RCC 7860 (cell line): ENCODE measurements at places on chromosomes 2 and 18.

DNA sequence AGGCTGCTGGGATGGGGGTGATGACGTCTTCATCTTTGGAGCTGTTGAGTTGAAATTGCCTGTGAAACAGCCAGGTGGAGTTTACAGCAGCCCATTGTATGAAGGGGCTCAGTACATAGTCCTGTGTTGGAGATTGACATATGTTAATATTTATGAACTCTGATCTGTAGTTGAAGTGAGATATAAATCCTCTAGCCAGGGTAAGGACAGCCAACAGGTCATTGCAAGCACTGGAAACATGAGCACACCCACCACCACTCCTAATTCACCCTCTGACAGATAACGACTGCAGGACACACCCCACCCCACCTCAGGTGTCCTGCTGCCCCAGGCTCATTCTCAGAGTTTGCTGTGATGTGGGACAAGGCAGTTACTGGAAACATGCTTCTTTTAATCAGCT is 112.4 kb upstream of the TRIB2 start:
- DNase-seq: no peak

DNA sequence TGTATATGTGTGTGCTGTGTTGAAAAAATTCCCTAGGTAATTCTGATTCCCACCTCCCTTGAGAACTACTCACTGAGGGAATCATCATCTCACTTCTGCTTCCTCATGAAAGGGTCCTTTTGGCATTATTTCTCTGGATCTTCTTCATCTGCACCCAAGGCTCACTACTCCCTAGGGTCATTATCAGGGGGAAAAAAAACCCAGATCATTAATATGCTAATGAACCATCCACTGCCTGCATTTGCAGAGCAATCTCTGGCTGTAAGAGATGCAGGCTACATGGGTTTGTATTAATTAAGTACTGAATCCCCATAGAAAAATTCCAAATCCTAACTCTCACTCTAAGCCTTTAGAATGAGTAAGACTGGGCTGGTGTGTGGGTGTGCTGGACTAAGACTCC is 68.0 kb upstream of the IGFBP5 start:
- no peak for DNase-seq

- peak; percentile 39 for DNase-seq
Measured at GRCh38 chr2:152718909-152719645, 657 bp downstream of the ARL6IP6 start.

GRCh38 chr2:72920318-72921087 is 3.2 kb downstream of the EMX1 start:
- no peak for DNase-seq

DNA sequence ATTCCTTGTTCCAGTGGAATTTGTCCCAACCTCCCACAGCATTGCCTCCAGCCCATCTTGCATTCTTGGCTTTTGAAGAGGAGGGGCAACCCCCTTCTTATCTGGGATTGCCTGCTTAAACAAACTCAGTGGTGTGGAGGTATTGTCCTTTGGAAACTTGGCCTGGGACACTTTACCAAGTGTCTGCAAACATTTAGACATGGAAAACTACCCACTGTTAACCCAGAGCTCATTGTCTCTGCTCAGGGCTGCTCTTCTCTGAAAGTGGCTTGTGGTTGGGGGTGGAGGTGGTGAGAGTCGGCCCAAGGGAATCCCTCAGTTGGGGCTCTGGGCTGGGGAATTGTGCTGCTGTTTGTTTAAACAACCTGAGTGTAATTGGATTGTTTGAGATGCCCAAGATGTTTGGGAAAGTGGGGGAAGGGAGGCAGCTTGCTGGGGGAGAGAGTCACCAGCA is 178.3 kb upstream of the GATA6 start:
- no peak for DNase-seq

DNA sequence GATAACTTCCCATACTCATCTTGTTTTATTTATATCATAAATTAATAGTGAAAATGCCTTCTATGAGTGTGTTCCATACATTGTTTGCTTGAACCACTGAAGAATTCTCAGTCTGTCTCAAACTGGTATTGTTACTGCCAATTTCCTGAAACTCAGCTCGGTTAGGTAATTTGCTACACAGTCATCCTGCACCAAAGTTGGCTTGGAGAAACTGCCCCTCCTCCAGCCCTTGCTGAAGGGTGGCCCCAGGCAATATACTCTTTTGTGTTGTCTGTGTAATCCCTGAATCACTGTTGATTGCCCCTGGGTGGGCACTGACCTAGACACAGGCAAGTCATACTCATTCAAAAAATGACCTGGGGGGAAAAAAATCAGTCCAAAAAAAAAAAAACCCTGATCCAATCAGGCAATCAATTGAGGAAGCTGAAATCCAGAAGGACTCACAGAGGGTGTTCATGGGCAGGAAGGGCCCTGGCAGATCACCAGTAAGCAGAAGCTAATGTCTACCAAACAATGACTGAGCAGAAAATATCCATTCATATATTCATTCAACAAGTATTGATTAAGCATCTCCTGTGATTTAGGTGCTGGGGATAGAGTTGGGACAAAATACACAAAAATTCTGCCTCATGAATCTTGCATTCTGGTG is 3.8 kb upstream of the SESTD1 start:
- DNase-seq: no peak

DNA sequence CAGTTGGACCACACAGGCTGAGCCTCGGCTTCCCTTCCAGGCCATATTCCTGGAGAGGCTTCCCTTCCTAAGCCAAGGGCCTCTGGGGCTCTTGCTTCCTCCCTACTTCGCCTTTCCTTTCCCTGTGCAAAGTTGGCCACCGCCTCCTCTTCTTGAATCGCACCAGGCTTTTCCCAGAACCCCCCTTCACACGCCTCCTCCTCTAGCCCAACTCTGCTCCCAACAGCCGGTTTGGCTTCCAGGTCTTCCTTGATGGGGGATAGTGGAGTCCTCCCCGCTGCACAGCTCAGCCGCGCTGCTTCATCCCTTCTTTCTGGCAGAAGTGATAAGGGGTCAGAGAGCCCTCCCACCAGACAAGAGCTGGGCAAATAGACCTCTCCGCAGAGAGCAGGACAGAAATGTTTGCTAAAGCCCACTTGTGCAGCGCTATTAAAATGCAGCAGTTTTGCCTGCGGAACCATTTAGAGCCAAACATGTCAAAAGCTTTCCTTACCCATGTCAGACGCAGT is 56.4 kb downstream of the SNORC start:
- no peak for DNase-seq

- peak; percentile 44 for DNase-seq
Measured at GRCh38 chr2:8677646-8678592, 3.9 kb upstream of the ID2 start.

GRCh38 chr2:217937446-217937845 is 65.3 kb downstream of the TNS1 start:
- DNase-seq: no peak

- DNase-seq: no peak
Measured at GRCh38 chr2:182220335-182220734, 206.5 kb downstream of the PDE1A start.

DNA sequence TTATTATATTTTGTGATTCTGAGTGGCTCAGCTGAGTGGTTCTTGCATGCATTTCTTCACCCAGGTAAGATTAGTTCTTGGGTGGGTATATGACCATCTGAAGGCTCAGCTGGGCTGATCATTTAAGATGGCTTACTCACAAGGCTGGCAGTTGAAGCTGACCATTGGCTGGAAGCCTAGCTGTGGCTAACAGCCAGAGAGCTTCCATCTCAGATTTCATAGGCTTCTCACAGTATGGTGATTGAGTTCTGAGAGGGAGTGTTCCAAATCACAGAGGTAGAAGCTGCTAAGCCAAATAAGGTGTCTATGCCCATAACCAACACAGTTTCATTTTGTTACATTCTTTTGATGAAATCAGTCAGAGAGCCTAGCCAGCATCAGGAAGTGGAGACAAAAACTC is 117.4 kb upstream of the RPRM start:
- no peak for DNase-seq

GRCh38 chr2:3624059-3624794 is 29.3 kb downstream of the COLEC11 start:
- DNase-seq: no peak

DNA sequence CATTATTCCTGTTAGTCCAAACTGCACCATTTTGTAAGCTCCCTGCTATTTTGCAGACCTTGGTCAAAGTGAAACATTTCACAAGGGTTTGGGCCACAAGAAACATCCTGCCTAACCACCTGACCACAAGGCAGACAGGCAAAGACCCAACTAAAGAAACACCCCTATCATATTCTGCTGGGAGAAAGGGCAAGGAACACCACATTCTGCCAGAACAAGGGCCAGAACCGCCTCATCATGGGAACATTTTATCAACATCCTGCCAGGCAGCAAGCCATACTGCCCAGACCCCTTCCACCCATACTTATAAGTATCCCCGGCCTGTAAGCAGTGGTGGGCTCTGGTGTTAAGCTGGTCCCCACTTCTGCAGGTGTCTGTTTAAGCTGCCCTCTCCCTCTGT is 12.0 kb upstream of the RAB31 start:
- no peak for DNase-seq

DNA sequence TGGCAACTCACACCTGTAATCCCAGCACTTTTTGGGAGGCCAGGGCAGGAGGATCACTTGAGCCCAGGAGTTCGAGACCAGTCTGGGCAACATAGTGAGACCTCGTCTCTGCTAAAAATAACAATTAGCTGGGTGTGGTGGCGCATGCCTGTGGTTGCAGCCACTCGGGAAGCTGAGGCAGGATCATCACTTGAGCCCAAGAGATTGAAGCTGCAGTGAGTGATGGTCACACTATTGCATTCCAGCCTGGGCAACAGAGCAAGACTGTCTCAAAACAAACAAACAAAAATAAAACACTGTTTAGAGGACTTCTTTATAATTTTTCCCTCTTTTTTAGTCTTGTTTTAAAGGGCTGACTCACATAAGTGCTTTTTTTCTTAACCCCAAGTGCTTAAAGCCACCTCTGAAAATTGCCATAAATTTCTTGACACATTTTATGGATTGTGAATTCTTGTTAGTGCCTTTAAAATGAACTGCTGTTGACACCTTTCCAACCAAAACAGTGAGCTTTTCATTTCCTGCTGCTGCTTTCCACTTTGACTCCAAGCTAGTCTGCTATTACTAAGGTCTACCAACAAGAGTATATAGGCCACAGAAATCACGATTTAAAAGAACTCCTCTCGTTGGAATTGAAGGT is 41.7 kb downstream of the CYP20A1 start:
- no peak for DNase-seq

- no peak for DNase-seq
Measured at GRCh38 chr18:8286303-8286702, 322.9 kb upstream of the RAB12 start.

DNA sequence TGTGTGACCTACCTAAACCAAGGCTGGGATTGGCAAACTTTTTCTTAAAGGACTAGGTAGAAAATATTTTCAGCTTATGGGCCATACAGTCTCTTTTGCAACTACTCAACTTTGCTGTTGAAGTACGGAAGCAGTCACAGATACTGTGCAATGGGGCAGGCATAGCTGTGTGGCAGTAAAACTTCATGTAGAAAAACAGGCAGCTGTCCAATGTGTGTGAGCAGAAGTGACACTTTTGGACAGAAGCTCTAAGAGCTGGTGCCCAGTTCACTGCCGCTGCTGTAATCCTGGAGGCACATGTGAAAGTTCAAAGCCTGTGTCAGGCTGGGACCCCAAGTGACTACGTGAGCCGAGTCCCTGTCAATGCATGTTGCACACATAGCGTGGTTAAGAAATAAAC is 46.7 kb downstream of the MAPK4 start:
- DNase-seq: no peak

- DNase-seq: peak; percentile 23
Measured at GRCh38 chr2:157182834-157183396, 74.6 kb upstream of the GALNT5 start.

GRCh38 chr2:100239486-100240210 is 82.7 kb downstream of the LONRF2 start:
- no peak for DNase-seq

DNA sequence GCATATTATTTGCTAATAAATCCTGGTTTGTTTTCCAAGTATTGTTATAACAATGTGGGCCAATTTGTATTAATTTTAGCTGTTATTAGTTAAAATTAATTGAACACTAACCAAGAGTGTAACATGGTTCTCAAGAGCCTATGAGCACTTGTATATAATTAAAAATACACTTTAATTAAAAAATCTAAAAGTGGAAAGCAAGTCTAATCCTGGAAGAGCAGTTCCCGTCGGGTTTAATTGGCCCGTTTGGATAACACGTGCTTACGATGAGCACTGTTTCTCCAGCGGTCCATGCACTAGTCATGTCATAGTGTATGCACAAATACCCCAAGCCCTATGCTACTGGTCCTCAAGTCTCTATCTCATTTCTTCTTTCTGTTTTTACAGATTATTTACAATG is 49.0 kb downstream of the DCDC2C start:
- DNase-seq: no peak

DNA sequence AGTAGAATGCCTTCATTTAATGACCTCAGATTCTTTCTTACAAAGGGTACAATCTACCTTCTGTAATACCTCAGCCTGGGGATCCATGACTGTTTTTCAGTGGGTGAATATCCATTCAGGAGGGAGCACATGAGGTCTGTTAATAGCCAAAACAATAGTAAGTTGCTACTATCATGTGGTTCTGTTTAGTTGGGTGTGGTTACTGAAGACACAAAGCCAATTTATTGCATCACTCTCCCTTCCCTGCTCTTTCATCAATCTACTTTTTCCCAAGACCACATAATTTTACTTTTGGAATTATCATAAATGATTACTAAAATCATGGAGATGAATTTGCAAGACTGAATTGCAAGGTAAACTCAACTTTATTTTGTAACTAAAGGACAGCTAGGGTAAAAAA is 254.2 kb downstream of the GALNT13 start:
- no peak for DNase-seq

DNA sequence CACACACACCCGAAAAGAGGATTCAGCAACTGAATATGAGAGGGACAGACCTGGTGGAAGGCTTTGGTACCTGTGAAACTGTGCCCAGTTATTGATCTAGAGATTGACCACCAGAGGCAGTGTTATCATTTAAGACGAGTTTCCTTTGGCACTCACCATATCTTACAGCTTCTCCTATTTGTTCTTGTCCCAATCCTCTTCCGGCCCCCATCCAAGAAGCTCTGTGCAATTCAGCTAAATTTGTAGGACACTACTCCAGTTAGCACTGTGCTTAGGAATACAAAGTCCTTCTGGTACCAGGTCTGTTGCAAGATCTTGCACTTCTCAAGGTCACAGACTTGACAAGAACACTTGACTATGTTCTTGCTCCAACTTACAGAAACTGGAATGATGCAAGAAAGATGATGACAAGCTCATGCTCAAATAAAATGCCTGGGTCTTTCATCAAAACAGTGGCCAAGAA is 177.7 kb downstream of the TMEM247 start:
- DNase-seq: peak; percentile 24

- no peak for DNase-seq
Measured at GRCh38 chr18:77016936-77017335, 115.6 kb downstream of the MBP start.

- DNase-seq: no peak
Measured at GRCh38 chr18:1438967-1439366, 534.3 kb downstream of the ADCYAP1 start.

- no peak for DNase-seq
Measured at GRCh38 chr18:34801774-34802173, 91.7 kb downstream of the DTNA start.

- DNase-seq: peak; percentile 50
Measured at GRCh38 chr2:46098621-46099062, 198.6 kb upstream of the EPAS1 start.
